ENCODE measurements at places on chromosomes 16 and 17. TPM values are rescaled to one million over a fixed set of nuclear protein-coding genes. Genes with fewer than 3 reads are reported as not detected.

The CCDC154 gene
- not detected for total RNA-seq

The OR2C1 gene
- total RNA-seq: not detected

The LGALS9 gene
- total RNA-seq: 5.6 TPM

The SPATA33 gene
- total RNA-seq: 4.7 TPM

The ADAP2 gene
- total RNA-seq: 0.27 TPM

The CLEC3A gene
- not detected for total RNA-seq

The KRTAP2-4 gene
- total RNA-seq: not detected

The CD300A gene
- not detected for total RNA-seq

The SLC47A1 gene
- 8.6 TPM for total RNA-seq

The TEDC2 gene
- total RNA-seq: 11.6 TPM

The HBA2 gene
- not detected for total RNA-seq

The KRT33A gene
- total RNA-seq: not detected

The TEPSIN gene
- 17.8 TPM for total RNA-seq

The GRAPL gene
- total RNA-seq: 21.1 TPM

The TMEM100 gene
- total RNA-seq: not detected

The DNAH17 gene
- total RNA-seq: under 0.01 TPM

The C16orf89 gene
- total RNA-seq: not detected

Measured in thoracic aorta endothelial cell (primary cell).